ENCODE measurements at places on chromosomes 7 and 10.

GRCh38 chr10:61169294-61169693, 225.3 kb upstream of the RHOBTB1 start:
- DNase-seq, result no peak

- DNase-seq, result no peak
Measured at GRCh38 chr7:48046458-48046857, 11.1 kb downstream of the C7orf57 start.

- DNase-seq, result no peak
Measured at GRCh38 chr10:84156768-84157167, 16.8 kb upstream of the GPR15LG start.

GRCh38 chr10:89342206-89342958, 14.6 kb downstream of the IFIT3 start:
- DNase-seq, result no peak

- no peak for DNase-seq
Measured at GRCh38 chr10:34024693-34025425, 690.4 kb upstream of the NRP1 start.

DNA sequence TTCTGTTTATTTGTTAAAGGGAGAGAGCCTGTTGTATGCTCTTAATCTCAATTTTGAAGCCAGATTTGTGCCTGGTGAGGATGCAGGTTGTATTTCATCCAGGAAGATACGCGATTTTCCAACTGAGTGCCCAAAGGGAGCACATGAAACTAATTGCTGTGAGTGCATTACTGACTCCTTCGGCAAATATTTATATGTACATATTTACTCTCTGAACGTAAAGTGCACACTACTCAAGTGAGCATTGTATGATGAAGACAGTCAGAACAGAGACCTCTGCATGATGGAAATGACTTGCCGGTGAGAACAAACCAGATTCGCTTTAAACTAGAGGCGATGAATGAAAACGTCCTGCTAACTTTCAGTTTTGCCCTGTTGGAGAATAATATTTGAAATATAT, 130.1 kb downstream of the MALRD1 start:
- DNase-seq, result no peak

GRCh38 chr7:120691915-120692314, 166.0 kb downstream of the TSPAN12 start:
- no peak for DNase-seq

- DNase-seq, result no peak
Measured at GRCh38 chr10:77332256-77332655, 305.4 kb downstream of the KCNMA1 start.

GRCh38 chr7:155284496-155285274, 13.0 kb upstream of the INSIG1 start:
- DNase-seq, result no peak

GRCh38 chr7:85156661-85157208, 30.1 kb downstream of the SEMA3D start:
- no peak for DNase-seq

All from activated CD8-positive, alpha-beta memory T cell treated with anti-CD3 and anti-CD28 coated beads for 48 hours (primary cell).